ENCODE measurements at places on chromosomes 7 and 10.

DNA sequence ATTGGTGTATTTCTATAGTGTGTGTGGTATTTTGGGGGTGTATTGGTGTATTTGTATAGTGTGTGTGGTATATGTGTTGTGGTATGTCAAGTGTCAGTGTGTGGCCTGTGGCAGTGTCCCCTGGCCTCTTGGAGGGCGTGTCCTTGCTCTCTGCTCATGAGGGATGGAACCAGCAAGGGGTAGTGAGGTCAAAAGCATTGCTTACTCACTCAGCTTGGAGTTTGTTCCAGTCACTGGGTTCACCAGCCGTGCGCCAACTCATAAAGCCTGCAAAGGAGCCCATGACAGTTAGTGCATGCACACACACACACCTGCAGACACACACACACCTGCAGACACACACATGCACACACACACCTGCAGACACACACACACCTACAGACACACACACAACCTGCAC lies 4.3 kb upstream of the TRPV6 start:
- DNase-seq = no peak

DNA sequence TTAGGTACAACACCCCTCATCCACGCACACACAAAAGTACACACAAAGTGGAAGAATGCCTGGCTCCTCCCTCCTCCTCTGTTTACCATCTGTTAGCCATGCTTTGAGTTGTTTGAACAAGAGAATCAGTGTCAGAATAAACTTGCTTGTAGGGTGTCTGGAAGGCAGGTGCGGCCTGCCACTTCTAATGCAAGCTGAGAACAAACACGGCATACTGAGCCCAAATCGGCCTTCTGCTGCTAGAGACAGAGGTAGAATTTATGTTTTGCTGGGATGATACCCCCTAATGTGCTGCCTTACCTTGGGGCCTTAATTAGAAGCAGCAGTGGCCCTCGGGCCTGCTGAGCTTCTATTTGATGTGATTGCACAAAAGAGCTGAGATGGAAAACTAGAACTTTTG lies 24.9 kb upstream of the FAM180A start:
- DNase-seq = no peak

GRCh38 chr7:35647171-35647574 lies 47.8 kb downstream of the HERPUD2 start:
- no peak for DNase-seq

- no peak for DNase-seq
These were observed 1056.8 kb downstream of the SORCS1 start for GRCh38 chr10:106107706-106108105.

DNA sequence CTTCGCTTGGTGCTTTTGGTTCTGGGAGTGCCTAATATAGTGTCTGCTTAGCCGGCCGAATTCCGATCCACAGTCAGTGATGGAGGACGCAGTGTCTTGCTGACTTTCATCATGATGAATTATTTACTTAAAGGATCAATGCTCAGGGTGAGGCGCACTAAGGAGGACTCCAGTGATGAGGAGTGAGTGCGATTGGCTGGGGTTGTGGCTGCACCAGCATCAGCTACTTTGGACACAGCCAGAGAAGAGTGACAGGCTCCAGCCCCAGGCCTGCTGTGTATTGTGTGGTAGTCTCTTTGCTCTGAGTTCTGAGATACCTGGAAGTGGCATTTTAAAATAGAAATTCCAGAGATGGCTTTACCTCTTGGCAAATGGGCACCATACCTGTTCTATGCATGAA lies 73.3 kb upstream of the ANLN start:
- DNase-seq = no peak

DNA sequence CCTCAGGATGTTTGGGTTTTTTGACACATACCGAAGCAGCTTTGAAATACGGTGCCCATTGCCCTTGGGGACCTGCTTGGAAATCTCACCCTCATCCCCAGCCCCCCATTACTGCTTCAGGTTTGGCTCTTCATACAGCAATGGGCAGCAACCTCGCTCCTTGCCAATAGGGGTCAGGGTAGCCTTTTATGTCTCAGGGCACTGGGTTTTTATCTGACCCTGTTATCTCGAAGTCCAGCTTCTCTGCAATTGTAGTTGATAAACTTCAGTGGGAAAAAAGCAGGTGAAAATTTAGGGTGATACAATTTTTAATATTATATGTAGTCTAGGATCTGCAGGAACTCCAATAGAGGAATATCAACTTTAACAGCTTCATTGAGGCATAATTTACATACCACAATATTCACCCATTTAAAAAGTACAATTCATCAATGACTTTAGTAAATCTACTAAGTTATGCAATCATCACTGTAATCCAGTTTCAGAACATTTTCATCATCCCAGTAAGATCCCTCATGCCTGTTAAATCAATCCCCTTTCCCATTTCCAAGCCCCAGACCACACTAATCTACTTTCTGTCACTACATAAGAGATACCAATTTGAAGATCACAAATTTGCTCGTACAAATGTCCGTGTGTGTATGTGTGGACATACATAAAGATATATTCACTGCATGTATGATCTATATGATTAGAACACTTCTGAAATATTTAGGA lies 386.2 kb downstream of the KCNMA1 start:
- peak; percentile 27 for DNase-seq

DNA sequence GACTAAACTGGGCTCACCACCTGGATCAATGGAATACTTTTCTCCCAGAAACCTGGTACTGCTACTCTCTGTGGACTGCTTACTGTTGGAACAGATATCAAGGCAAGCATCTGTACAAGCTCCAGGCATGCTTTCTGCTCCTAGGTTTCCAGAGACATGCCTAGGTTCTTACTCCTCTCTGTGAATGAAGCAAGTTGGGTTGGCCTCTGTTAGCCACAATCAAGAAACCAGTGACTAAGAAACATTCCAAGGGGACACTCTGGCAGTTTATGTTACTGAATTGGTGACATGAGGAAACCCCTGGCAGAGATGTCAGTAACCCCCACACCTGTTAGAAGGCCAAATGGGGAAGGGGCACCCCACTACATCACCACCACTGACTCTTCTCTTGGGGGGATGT lies 121.9 kb downstream of the GFRA1 start:
- DNase-seq = no peak

DNA sequence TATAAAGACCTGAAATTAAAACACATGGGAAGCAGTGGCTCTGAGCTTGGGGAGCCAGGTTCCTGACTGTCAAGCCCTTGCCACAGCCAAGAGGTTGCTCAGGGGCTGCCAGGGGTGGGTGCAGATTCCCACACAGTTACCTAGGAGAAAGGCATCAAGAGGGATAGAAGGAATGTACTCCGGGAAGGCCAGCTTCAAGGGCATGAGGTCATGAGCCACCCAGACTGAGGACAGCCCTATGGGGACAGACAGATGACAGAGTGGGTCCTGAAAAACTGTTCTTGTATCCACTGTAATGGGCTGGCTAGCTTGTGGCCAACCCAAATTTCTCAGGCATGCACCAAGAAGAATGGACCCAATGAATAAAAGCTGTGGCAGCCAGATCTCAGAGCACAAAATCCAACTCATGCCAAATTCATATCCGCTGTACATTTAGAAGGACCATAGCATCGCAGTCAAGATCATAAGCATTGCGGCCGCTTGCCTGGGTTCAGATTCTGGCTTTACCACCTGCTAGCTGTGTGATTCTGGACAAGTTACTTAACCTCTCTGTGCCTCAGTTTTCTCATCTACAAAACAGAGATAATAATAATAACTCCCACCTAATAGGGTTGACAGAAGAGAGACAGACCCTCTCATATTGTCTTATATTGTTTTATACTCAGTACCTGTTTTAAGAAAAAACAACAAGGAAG lies 44.9 kb upstream of the KCNMA1 start:
- no peak for DNase-seq

GRCh38 chr10:46098386-46098785 lies 52.3 kb upstream of the MSMB start:
- DNase-seq = no peak

DNA sequence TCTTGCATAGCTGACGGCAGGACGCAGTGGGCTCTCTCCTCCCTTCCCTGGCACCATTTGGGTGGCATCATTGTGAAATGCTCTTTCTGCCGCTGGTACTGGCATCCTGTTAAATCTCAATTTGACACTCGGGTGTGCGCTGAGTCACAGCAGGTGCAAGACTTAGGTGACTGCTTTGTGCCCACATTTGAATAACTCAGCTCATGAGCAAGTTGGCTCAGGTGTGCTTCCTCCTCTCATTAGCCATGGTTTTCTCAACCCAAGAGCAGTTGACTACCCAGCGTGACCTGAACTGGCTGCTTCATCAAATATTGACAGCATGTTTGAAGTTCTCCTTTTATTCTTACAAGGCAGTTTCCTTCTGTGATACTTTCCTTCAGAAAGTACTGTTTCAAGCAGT lies 24.6 kb upstream of the NFE2L3 start:
- DNase-seq = no peak

GRCh38 chr10:644943-645334 lies 44.5 kb downstream of the DIP2C start:
- no peak for DNase-seq

DNA sequence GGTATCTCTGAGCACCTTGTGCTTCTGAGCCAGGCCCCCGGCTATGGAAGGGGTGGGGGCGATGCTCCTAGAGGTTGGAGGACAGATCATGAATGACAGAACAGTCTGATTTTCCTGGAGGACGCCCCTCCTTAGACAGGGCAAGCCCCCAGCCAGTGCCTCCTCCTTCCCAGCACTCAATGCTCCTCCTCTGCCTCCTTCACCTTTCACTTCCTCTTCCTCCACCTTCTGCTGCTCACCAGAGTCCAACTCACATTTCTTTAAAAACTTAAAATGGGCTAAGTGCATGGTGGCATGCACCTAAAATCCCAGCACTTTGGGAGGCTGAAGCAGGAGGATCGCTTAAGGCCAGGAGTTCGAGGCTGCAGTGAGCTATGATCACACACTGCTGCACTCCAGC lies 71.1 kb upstream of the CUX1 start:
- no peak for DNase-seq

GRCh38 chr10:23368816-23369640 lies 24.4 kb upstream of the C10orf67 start:
- DNase-seq = no peak

- DNase-seq = no peak
These were observed 162.5 kb downstream of the MAGI2 start for GRCh38 chr7:79290841-79291497.

DNA sequence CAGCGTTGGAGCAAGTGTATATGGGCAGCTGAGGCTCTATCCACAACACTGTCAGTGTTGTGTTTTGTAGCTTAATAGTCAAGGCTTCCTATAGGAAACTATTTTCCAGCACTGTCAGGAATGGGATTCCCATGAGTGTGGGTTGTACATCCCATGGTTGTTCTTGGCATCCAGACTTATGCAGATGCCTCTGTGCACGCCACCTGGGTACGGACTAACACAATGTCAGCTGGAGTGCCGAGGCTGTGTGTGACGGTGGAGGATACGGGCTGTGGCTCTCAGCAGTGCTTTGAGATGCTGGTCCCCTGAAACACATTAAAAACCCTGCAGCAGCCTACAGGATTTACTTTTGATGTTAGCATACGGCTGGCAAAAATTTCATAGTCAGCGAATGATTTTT lies 350.0 kb downstream of the ACTR3B start:
- no peak for DNase-seq

- DNase-seq = peak; percentile 62
These were observed at the start of gene CAV1 for GRCh38 chr7:116524609-116525297. Gene CAV1, plus strand, starts transcription at chr7:116525036. Its CDS starts 27 bp downstream, at chr7:116525063.

- DNase-seq = no peak
These were observed 297.9 kb upstream of the HGF start for GRCh38 chr7:82067628-82068264.

DNA sequence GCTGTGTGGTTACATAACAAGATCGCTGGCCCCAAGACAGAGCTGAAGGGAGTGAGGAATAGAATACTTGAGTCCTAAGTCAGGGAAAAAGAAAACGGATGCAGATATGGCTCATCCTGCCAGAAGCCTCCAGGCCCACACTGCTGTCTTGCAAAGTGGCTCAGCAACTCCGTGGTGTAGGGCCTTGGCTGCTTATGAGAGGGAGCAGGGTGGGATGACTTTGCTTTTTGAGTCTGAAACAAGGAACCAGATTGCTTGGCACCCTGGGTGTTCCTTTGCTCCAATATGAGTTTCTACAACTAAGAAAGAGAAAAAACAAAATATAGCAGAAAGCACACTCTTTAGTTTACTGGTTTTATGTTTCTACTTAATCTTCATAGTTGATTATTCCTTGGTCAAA lies 193.8 kb upstream of the WDR11 start:
- DNase-seq = no peak

- DNase-seq = no peak
These were observed 4.3 kb downstream of the TMEM273 start for GRCh38 chr10:49183596-49184542.

DNA sequence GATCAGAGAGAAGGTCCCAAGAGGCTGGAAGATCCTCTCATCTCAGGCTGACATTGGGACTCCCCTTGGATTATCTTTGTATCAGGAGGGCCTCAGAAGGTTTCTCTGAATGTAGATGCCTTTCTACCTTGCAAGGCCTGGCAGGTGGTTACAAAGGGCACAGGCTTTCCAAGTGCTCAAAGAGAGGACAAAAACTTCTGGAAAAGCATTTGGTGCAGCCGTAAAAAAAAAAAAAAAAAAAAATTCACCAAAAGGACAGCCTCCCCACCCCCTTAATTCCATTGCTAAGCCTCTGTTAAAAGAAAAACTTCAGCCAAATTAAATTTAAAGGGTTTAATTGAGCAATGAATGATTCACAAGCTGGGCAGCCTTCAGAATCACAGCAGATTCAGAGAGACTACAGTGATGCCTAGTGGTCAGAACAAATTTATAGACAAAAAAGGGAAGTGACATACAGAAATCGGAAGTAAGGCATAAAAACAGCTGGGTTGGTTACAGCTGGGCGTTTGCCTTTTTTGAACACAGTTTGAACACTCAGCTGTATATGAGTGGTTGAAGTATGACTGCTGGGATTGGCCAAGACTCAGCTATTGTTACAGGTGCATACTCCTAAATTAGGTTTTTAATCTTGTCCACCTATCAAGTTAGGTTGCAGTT lies 42.5 kb upstream of the LRGUK start:
- DNase-seq = no peak

- no peak for DNase-seq
These were observed 329.4 kb downstream of the KCNMA1 start for GRCh38 chr10:77308084-77308732.

DNA sequence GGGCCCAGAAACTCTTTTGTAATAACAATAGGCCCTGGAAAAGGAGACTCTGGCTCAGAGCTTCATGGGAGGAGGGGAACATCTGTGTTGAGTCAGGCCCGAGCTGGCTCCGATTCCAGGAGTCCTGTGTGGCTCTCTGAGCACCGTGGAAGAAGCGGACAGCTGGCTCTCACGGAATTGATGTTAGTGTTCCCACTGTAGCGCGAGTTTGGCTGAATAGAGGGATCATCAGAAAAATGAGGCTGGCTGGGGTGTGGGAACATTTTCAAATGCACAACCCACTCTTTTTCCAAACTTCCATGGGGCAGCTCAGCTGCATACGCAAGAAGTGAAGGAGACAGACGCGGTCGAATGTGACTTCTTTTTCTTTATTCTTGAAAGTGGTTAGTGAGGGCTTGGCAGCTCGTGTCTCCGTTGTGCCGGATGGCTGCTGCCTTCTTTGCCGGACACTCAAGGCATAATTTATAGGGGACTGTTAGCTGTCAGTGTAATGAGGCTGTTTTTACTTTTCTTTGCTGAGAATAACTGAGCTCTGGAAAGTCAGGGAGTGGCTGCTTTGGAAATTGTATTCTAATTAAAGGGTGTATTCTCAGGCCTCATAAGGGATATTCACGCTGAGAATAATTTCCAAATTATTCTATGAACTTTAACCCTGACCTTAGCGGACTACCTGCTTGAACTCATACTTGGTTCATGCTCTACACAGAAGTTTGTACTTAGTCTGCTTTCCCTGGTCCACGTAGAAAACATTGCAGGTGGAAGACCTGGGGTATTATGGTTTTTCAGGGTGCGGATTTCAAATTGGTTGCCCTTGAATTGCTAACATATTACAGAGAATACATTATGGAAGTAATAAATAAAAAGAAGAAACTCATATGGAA lies 23.1 kb downstream of the MDFIC start:
- DNase-seq = no peak
